Effector CD8-positive, alpha-beta T cell (primary cell): ENCODE measurements at places on chromosomes 11 and 22.

DNA sequence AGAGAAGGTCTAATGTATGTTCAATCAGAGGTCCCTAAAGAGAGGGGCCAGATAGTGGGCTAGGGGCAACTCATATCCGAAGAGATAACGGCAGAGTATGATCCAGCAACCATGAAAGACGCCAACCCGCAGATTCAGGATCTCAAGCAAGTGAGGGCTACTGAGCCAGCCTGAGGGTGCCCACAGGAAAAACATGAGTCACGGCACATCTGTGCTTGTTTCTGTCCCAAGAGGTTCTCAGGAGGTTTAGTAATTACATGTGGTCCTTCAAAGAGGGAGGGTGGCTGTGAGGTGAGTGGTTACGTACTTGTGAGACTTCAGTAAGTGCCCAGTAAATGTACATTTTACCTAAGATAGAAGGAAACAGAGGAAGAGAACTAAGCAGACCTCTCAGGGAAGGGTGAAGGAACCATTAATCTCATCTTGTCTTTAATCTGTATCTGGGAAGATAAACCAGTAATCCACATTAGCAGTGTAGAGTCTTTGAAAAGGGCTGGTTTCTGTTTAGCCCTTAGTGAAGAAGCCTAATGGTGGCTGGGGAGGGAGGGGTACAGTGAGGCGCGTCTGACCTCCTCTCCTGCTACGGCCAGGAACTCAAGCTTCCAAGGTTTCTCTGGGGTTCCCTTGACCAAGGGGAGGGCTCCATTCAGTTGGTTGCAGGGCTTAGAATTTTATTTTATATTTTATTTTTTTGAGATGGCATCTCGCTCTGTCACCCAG is 10.2 kb downstream of the SIRT3 start:
- no peak for DNase-seq

- no peak for DNase-seq
Measured at GRCh38 chr11:119788096-119788883, 59.3 kb upstream of the NECTIN1 start.

- DNase-seq = no peak
Measured at GRCh38 chr11:112520354-112520753, 259.7 kb upstream of the PLET1 start.

DNA sequence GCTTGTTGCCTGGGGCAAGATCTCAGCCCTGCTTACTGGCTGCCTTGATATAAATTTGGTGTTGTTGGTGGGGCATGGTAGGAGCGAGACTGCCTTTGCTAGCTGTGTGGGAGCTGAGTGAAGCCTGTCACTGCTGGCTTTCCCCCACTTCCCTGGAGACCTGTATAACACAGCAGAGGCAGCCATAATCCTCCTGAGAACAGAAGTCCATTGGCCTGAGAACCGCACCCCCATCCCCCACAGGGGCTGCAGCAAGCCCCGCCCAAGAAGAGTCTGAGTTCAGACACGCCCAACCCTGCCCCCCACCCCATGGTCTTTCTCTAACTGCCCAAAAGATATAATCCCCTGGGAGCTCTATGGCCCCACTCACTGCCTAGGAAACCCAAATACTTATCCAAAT is 39.2 kb upstream of the ARHGAP42 start:
- no peak for DNase-seq

- DNase-seq = no peak
Measured at GRCh38 chr11:120937501-120937900, 86.4 kb upstream of the TBCEL start.

DNA sequence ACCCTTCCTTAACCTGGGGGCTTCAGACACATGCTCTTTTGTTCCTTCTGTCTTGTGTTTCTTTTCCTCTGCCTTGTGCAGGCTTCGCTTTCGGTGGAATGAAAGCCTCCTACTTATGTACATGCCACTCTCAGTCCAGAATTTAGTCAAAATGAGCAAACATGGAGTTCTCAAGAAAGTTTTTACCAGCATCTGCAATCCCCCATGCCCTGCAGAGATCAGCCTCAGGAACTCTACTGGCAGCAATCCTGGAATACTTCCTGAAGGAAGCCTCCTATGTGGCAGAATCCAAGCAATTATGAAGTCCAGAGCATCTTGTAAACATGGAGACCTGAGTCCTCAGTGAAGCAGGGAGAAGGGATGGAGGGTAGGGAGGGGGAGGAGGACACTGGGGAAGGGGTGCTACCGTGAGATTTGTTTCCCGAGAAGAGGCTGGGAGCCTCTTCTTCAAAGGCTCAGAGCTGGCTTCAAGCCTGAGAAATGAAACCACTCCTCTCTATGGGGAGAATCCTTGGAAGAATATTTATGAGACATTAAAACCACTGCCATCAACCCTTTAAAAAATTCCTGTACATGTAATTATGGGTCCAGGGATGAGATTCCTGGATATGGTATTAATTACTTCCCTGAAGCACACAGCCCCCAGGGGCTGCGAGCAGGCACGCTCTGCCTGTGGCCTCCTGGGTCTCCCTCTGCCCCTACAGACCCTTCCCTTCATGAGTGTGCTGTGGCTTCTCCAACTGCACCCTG is 58.4 kb downstream of the TENM4 start:
- DNase-seq = no peak

DNA sequence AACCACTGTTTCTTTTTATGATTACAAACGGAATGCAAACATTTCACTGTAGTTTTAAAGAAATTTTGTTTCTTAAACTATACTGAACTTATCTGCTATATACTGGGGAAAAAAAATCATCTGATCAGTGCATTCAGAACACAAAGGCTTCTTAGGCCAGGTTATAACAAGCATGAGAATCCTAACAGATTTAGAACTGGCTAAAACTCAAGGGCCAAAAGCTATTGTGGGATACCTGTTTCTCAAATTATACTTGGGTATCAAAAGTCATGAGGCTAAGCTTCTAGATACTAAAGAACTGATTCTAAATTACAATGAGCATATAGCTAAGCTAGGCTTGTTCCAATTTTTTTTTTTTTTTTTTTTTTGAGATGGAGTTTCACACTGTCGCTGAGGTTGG is 29.7 kb upstream of the CHRNA10 start:
- no peak for DNase-seq

GRCh38 chr11:96265220-96265737 is 77.7 kb downstream of the MAML2 start:
- no peak for DNase-seq

DNA sequence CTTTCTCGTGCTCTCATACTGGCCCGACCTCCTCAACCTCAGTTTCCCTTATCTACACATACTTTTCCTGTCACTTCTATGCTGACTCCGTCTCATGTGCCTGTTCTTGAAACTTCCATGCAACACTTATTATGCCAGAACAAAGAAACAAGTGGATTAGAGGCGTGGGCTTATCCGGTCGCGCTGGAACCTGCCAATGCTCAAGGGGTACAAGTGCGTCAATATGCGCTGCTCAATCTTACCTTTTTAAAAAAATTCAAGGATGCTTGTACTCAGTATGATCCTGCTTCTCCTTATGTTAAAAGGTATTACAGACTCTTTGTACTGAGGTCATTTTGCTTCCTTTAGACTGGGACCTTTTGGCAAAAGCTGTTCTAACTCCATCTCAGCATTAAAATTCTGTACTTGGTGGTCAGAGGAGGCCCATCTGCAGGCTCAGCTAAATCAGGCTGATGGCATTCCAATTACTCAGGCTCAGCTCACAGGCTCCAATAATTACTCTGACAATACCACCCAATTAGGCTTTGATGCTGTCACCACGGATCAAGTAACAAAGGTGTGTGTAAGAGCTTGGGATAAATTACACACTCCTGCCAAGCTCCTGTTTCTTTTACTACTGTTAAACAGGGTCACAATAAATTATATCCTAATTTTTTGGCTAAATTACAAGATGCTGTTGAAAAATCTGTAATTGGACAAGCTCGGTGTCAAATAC is 26.3 kb upstream of the ALDH3B2 start:
- DNase-seq = no peak

DNA sequence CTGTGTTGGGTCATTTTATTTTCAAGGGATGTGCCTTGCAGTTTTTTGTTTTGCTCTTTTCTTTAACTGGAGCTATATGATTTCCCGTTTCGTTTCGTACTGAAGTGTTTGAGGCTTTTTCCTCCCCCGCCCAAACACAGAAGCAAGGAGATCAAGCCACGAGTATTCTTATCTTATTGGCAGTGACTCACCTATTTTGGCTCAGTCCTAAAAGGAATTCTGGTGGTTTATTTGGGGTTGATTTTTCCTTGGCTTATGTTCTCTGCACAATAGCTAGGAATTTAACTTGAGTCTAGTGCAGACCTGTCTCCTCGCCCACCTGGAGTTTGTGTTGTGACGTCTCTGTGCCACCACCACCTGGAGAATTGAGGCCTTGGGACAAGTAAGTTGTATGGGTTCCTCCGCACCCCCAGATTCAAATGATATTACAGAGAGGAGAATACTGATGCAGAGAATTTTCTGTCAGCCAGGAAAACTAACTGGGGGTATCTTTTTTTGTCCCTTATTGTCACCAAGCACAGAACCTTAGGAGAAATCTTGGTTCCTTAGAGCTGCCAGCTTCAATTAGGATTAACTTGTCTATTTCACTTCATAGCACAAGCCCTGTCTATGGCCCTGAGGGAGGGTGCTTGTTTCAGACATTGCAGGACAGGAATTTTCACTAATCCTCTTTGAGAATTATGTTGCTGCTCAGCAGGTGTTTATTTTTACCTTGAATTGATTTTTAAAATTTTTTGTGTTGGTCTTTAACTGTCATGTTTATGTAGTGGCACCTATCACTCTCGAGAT is 90.4 kb upstream of the BIRC3 start:
- DNase-seq = no peak

DNA sequence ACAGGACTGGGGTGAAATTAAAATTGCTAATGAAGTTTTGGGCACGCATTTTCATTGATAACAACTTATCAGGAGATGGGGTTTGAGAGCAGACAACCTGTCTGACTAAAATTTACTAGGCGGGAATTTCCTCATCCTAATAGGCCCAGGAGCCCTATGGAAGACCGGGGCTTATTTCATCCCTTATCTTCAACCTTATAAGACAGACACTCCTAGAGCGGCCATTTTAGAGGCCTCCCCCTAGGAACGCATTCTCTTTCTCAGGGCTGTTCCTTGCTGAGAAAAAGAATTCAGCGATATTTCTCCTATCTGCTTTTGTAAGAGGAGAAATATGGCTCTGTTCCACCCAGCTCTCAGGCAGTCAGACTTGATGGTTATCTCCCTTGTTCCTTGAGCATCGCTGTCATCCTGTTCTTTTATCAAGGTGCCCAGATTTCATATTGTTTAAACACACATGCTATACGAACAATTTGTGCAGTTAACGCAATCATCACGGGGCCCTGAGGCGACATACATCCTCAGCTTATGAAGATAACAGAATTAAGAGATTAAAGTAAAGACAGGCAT is 39.3 kb upstream of the ZC3H12C start:
- no peak for DNase-seq

GRCh38 chr11:96038046-96038445 is 114.1 kb upstream of the MTMR2 start:
- DNase-seq = no peak

- no peak for DNase-seq
Measured at GRCh38 chr22:24834845-24835570, 29.0 kb downstream of the SGSM1 start.

- no peak for DNase-seq
Measured at GRCh38 chr11:133078591-133079404, 453.5 kb downstream of the OPCML start.

DNA sequence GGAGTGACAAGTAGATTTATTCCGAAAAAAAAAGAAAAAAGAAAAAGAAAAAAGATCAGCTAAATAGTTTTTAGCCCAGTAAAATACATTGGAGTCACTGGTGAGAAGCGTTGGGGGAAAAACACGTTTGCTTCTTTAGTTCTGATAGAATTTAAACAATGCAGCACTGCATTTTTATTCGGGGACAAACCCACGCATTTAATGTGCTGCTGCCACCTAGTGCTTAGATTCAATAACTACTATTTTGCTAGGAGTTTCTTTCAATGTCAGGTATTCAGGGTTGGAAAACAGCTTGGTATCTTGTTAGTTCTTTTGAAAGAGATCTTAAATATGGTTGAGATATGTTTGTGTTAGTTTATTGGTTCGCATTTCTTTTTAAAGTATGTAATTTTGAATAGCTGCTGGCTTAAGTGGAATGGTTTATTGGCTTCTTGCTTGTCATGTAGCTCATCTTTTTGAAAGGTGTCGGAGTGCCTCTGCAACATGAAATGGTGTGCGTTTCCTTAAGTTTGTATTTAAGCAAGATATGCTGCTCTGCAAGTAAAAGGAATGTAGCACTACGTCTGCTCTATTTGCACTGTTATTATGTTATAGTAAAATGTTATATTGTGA is 41.9 kb downstream of the SVIP start:
- DNase-seq = no peak

GRCh38 chr22:34800260-34800980 is 265.5 kb upstream of the ISX start:
- DNase-seq = no peak
